ENCODE measurements at places on chromosomes 6 and 20.

DNA sequence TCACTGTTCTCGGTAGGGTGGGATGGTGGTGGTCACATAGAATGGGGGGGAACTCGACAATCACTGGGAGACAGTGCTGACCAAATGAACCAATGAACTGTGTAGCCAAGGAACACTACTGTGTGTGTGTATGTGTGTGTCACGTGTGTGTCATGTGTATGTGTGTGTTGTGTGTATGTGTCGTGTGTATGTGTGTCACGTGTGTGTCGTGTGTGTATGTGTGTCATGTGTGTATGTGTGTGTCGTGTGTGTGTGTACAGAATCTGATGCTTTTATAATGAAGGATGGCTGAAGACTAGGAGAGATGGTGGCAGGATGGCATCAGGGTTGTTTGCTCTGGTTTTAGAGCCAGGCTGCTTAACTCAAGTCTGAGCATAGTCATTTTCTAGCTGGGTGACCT, 99.1 kb upstream of the DUSP22 start:
- no peak for DNase-seq

DNA sequence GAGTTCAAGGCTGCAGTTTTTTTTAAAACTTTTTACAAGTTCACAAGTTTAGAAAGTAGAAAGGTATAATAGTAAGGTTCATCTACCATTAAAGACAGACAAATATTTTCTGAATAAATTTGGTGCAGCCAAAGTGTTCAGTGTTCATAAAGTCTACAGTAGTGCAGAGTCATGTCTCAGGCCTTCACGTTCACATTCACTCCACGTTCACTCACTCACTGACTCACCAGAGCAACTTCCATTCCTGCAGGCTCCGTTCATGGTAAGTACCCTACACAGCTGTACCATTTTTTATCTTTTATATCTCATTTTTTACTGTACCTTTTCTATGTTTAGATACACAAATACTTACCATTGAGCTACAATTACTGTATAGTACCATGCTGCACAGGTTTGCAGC, 67.6 kb downstream of the B4GALT5 start:
- DNase-seq: no peak

DNA sequence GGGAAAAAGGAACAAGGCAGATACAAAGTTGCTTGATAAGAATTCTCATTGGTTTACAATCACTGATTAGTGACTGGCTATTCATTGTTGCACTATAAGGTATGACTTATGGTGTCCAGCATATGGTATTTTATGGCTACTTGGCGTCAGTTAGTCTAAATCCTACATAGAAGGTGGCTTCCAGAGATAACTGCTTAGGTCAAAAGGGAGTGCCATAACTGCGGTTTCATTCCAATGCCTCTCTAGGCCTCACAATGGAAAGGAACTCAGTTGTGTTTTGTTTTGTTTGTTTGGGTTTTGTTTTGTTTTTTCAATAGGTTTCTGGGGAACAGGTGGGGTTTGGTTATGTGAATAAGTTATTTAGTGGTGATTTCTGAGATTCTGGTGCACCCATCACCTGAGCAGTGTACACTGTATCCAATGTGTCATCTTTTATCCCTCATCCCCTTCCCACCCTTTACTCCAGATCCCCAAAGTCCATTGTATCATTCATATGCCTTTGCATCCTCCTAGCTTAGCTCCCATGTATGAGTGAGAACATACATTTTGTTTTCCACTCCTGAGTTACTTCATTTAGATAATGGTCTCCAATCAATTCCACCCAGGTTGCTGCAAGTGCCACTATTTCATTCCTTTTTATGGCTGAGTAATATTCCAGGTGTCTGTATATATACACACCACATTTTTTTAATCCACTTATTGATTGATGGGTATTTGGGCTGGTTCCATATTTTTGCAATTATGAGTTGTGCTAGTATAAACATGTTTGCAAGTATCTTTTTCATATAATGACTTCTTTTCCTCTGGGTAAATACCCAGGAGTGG, 7.0 kb downstream of the GOPC start:
- DNase-seq: no peak

DNA sequence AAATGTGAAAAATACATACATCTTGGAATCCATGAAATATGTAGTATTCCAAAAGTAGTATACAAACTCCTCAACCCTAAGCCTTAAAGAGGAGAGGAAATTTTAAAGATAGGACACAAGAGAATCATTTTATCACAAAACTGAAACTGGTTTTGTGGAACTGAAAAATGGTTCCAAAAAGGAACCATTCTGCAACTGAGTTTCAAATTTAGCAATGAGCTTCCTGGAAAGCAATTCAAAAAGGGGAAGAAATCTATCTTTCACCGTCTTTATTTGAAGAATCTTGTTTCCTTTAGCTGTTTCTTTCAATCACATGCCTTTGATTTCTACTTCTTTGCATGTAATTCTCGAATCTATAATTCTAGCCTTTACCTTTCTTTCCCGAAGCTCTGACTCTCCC, 32.2 kb upstream of the LAMP5 start:
- DNase-seq: no peak

GRCh38 chr6:46046558-46047174, 31.0 kb upstream of the CLIC5 start:
- no peak for DNase-seq

DNA sequence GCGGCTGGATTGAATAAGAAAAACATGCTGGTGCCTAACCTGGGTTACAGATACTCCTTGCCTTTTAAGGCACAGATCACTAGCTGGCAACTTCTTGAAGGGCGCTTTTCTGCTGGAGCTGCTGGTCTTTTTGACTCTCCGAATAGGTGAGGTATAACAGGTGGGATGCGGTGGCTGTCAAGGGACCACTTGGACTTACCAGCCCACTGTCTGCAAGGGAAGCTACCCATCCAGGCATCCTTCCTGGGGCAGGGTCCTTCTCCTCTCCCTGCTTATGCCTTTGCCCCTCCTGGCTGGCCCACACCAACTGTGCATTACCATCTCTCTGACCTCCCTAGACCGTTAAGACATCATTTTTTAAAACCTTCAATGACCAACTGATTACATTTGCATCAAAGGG, 57.4 kb downstream of the NPEPL1 start:
- DNase-seq: no peak

- no peak for DNase-seq
These were observed 149.1 kb downstream of the LMBRD1 start for GRCh38 chr6:69647726-69648125.

- no peak for DNase-seq
These were observed 75.9 kb downstream of the PHACTR3 start for GRCh38 chr20:59680148-59680650.

GRCh38 chr6:68473433-68474210, 161.5 kb upstream of the ADGRB3 start:
- no peak for DNase-seq

GRCh38 chr6:13466304-13467215, 20.8 kb downstream of the GFOD1 start:
- DNase-seq: no peak

DNA sequence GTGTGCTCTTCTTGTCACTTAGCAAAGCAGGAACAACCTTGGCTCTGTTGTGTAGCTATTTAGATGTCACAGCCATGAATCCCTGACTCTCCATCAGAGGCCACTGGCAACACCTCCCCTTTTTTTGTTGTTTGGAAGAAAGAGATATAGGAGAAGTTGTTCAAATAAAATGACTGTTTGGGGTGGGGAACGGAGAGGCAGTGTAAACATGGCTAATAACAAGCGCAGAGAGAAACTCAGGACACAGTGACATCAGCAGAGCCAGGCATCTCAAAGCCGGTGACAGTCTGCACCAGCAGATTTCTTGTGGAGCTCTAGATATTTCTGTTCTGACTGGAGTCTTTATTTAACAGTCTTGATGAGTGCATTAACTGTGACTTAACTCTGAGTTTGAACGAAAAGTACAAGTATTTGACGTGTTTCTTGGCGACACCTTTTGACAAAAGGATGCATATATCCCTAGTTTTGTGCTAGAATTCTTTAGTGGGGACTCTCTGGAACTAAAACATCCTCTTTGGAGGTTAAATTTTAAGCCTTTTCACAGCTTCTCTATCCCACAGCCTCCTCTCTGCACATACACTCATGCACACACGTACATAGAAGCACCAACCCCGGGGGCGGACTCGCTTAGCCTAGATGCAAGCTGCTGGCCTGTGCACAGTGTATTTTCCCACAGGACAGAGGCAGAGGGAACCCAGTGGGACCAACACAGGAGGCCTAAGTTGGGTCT, 53.8 kb downstream of the ADAT2 start:
- no peak for DNase-seq

- no peak for DNase-seq
These were observed 11.4 kb upstream of the SOX12 start for GRCh38 chr20:313948-314347.

DNA sequence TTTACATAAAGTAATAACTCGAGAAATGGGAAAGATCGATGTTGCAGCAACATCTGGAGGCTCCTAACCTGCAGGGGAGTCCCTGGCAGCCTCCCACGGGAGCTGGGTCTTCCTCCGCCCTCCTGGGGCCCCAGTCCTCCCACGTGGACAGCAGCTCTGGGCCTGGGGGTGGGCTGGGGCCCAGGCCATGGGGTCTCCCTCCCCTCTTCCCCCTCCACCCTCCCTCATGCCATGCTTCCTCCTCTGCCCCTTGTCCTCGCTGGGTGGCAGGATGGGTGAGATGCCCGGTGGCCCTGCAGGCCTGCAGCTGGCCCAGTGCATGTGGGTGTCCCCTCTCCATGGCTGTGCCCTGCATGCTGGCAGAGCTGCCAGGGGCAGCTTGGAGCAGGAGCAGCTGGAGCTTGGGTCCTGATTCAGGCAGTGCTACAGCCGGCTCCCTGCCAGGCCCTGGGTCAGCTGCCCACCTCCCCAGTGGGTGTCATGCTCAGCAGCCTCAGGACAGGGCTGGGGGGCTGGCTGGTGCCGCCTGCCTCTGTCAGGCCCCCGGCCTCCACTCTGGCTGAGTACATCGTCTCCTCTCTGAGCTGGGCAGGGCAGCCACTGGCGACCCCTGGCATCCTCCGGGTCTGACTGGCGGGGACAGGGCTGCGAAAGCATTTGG, 48.9 kb upstream of the BHLHE23 start:
- DNase-seq: no peak

- no peak for DNase-seq
These were observed 29.8 kb downstream of the SLC13A3 start for GRCh38 chr20:46621492-46621891.

- no peak for DNase-seq
These were observed 72.1 kb downstream of the FOXA2 start for GRCh38 chr20:22511943-22512910.

GRCh38 chr6:106637051-106637716, 7.8 kb downstream of the QRSL1 start:
- no peak for DNase-seq

GRCh38 chr6:52693773-52694172, 22.9 kb downstream of the TMEM14A start:
- no peak for DNase-seq

- DNase-seq: no peak
These were observed 31.4 kb downstream of the ACSS2 start for GRCh38 chr20:34907616-34908469.

DNA sequence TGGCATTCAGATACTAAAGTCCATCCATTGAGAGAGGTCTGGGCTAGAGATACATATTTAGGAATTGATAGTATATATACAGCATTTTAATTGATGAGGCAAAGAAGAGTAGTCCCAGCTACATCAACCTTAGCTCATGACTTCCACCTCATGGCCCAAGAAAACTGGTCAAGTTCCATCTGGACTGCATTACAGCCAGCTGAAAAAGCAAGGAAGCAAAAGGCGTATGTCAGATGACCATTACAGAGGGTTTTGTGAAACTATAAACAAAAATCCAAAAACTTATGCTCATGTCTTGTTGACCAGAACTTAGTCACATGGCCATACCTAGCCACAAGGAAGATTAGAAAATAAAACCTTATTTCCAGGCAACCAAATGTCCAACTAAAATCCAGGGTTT, 46.8 kb upstream of the RNF146 start:
- no peak for DNase-seq

- no peak for DNase-seq
These were observed 601.7 kb upstream of the ARID1B start for GRCh38 chr6:156175433-156175832.

- DNase-seq: no peak
These were observed 3.1 kb downstream of the FYN start for GRCh38 chr6:111870051-111870741.

DNA sequence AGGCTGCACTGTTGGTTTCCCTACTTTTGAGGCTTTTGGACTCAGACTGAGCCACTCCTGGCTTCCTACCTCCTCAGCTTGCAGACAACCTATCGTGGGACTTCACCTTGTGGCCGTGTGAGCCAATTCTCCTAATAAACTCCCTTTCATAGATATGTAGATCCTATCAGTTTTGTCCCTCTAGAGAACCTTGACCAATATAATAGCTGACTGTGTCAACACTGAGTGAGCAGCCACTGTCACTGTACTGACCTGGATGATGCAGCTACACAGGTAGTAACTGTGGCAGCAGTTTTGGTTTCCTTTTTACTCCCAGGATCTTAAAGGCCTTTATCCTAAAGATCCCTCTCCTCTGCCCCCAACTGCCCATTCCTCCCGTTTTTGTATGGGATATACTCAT, 70.2 kb downstream of the SLC22A3 start:
- DNase-seq: no peak

DNA sequence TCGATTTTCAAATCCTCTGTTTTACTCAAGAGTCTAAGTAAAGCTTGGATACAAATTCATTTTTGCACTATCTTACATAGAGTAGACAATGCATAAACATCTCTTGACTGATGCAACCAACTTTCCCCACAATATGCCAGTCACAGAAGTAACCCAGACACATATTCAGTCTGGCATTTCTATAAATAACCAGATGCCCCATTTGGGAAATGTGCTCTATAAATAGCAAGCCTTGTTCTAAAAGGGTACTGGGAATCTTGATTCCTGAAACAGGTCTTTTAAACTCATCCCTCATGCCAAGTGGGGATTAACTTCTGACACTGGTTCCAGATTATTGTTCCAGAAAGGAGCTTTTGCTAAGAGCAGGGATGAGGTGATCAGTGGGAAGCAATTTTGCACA, 411.7 kb downstream of the EPM2A start:
- no peak for DNase-seq

- DNase-seq: peak; percentile 21
These were observed 63.9 kb upstream of the MRPS10 start for GRCh38 chr6:42281570-42281969.

- DNase-seq: no peak
These were observed 60.6 kb downstream of the SHPRH start for GRCh38 chr6:145903356-145904102.

GRCh38 chr6:45388328-45388727, 10.6 kb upstream of the SUPT3H start:
- no peak for DNase-seq

DNA sequence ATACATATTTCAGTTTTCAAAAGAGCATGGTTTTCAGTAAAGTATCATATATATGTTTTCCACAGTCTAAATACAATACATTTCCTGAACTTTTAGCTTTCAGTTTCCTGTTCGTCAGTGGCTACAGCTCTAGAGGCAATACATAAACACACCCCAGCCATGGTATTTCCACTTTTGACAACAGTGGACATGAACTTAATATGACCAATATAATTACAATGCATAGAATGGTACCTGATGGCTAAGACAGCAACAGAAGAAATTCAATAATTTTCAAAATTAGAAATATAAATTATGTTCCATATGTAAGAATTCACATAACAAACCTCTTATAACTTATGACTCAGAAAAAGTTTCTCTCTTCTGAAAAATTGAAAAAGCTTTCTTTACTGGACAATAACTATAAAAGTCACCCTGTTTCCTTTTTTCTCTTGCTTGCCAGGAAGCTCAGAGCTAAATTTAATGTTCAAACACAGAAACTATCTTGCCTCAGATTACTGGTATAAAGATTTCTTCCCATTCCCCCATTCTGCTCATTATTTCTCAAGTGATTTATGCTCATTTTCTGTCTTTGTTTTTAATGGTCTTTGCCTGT, 19.2 kb downstream of the FKBP5 start:
- DNase-seq: no peak

GRCh38 chr20:60718743-60719480, 533.1 kb upstream of the CDH4 start:
- no peak for DNase-seq

Measured in stimulated activated CD4-positive, alpha-beta T cell treated with anti-CD3 and anti-CD28 coated beads, Interleukin-1b, Interleukin-23, amount 100 ng/mL, for 1 hour (primary cell).